ENCODE measurements at places on chromosomes 7 and 10. TPM values are rescaled to one million over a fixed set of nuclear protein-coding genes. Genes with fewer than 3 reads are reported as not detected.

MOGAT3 gene
- 1.8 TPM for total RNA-seq

RARRES2 gene
- 68.7 TPM for total RNA-seq

OGDHL gene
- 57.6 TPM for total RNA-seq

PRLHR gene
- total RNA-seq, result not detected

TACR2 gene
- not detected for total RNA-seq
